Dermis blood vessel endothelial cell (primary cell): ENCODE measurements at places on chromosomes 11 and 22. TPM values are rescaled to one million over a fixed set of nuclear protein-coding genes. Genes with fewer than 3 reads are reported as not detected.

DNA sequence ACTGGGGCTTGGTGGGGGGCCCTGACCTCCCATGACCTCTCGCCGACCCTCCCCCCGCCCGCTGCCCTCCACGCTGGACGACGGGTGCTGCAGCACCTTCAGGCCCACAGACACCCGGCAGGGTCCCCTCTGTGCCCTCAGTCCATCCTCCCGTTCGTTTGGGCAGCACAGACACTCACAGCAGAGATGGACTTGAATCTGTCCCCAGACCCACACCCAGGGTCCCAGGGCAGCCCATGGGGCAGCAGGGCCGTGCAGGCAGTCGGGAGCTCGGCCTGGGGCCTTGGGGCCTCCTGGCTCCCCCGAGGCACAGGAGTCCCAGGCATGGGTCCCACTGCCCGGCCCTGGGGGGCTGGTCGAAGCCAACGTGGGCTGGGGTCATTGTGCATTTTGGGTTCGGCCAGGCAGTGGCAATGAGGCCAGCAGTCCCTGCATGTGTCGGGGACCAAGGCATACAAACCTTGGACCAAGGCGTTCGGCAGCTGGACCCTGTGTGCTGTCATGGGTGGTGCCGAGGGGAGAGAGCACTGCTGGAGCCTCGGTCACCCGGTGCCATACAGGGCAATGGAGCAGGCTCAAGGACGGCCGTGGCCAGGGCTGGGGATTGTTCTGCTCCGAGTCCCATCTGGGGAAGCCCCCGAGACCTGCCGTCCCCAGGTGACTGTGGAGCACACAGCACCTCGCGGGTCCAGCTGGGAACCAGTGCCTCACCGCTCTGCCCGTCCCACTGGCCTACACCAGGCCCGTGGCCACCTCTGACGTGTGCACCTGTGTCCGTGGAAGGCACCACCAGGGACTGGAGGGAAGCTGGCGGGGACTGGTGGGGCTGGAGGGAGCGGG, 19.3 kb upstream of the BRSK2 start:
- no peak for DNase-seq

DNA sequence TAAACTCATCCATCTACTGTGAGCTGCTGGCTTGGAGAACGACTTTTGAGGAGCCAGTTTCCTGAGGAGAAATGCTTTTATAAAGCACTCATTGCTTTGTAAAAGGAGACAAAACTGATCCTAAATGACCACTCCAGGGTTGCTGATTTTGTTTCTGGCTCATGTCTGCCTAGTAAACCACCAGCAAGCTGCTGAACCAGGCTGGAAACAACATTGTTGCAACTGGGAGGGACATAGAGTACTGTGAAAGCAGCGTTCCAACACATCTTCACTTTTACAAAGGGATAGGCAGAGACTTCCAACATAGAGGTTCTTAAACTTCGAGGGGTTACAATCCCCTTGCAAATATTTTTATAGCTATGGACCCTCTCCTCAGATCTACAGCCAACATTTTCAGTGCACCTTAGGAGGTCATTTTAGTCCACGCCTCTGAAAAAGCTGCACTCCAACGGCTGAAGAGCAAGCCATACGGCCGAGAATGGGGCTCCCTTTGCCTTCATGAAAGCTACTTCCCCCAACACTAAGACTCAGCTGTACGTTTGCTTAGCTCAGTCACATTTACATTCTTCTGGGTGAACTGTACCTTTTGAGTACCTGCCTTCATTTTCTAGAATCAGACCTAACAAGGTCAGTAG, 54.7 kb downstream of the PANX1 start:
- DNase-seq: no peak

- DNase-seq: no peak
Measured at GRCh38 chr22:48089601-48090331, 1327.3 kb downstream of the TBC1D22A start.

DNA sequence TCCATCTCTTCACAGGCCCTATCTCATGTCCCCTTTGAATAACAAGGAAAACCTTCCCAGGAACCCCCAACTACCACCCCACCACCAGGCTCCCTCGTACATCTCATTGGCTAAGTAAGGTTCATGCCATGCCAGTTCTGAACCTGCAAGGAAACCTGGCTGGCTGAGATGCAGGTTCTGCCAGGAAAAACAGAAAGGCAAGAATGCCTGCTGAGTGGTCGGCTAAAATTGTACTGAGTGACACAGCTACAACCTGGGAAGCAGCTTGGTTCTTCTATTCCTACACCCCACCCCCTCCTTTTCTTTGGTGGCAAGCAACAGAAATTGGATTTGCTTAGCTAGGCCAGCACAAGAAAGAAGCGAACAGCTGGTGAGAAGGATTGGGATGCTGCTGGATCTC, 36.1 kb upstream of the TSPAN18 start:
- no peak for DNase-seq

DNA sequence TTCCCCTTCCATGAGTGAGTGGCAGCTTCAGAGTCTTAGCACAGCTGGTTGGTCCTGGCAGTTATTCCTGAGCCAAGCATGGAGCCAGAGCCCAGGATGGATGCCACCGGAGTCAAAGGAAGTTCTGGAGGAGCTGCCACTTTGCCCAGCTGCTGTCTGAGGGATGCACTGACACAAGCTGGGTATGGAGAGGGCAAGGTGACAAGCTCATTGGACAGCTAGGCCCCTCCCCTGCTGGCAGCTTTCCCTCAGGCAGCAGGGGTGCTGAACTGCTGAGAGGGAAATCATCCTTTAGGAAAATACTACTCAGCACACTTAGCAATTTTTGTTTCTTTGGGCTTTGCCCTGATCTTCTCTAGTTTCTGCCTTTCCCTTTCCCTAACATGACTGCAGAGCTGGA, 99.3 kb upstream of the SESN3 start:
- DNase-seq: no peak

- no peak for DNase-seq
Measured at GRCh38 chr11:78833237-78833636, 258.6 kb upstream of the NARS2 start.

Gene OR52H1
- not detected in 2 replicates for total RNA-seq
